ENCODE measurements at places on chromosomes 7 and 10.

DNA sequence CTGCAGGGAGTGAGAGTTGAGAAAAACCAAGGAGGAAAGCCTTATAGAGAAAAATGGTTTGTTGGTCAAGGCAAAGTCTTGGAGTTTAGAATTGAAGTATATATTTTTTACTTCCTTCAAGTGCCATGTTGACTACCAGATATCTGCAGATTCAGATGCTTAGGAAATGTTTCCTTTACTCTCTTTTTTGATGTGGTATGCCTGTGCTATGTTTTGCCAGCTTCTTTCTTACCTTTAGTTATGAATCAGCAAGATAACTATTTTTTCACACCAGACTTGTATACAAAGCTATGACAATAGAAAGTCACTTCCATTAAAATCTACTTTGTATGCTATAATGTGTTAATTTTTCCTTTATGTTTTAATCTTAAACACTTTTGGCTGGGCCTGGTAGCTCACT lies 3.6 kb downstream of the R3HCC1L start:
- DNase-seq: no peak

DNA sequence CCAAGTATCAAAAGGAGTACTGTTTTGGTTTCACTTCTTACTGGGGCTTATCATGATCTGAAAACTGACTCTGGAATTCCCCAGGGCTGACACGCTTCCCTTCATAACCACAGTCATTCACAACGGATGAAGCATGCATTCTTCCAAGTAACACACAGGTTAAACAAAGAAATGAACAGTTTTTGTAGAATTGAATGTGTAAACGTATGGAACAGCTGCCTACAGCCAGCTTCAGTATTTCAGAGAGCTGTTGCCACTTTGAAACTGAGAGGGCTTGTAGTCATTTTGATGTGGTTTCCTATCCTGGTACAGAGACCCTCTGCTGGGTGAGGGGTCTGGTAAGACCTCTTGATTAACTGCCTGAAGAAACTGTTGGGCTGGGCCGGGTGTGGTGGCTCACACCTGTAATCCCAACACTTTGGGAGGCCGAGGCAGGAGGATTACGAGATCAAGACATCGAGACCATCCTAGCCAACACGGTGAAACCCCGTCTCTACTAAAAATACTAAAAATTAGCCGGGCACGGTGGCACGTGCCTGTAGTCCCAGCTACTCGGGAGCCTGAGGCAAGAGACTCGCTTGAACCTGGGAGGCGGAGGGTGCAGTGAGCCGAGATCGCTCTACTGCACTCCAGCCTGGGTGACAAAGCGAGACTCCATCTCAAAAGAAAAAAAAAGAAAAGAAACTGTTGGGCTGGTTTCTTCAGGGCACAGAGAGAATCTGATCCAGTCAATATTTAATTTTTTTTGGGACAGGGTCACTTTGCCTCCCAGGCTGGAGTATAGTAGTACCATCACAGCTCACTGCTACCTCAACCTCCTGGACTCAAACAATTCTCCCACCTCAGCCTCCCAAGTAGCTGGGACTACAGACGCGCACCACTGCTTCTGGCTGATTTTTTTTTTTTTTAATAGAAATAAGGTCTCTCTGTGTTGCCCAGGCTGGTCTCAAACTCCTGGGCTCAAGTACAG lies 4.7 kb downstream of the NFE2L3 start:
- DNase-seq: no peak

DNA sequence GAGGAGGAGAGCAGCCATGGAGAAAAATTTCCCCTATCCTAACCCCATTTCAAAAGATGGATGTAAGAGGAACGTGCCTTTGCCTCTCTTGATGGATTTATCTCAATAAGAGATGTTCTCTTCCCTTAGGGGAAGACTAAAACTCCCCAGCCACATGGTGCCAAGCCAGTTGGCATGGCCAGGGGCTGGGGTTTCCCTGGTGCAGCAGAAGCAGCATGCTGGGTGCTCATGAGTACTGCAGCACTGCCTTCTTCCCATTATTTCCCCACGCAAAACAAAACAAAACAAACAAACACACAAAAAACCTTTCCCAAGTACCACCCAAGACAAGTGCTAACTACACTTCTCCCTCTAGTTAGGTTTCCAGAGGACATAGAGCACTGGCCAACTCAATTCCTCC lies 97.2 kb downstream of the DOCK4 start:
- no peak for DNase-seq

DNA sequence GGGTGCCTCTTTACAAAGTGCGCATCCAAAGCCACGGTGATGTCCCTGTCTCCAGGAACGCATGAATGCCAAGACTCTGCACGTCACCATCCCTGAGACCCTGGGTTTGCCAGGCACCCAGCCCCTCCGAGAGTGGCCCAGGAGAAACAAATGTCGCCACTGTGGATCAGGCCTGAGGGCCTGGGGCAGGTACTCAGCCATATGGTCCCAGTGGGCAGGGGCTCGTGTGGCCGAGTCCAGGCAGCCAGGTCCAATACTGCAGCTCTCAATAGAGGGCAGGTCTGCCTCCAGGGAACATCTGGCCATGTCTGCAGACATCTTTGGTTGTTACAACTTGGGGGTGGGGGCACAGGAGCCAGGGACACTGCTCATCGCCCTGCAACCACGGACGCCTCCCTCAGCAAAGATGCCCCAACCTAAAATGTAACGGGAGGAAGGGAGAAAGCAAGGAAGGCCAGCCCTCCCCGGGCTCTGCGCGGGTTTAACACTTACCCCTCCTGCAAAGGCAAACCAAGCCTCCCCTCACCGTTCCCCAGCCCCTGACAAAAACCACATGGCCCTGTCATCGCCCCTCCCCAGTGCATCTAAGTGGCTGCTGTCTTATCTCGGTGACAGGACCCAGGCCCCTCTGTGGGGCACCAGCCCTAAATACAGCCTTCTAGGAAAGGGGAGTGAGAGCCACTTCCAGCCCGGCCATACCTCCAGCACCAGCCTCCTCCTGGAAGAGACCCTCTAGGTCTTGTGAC lies 10.3 kb upstream of the PAPOLB start:
- DNase-seq: no peak

DNA sequence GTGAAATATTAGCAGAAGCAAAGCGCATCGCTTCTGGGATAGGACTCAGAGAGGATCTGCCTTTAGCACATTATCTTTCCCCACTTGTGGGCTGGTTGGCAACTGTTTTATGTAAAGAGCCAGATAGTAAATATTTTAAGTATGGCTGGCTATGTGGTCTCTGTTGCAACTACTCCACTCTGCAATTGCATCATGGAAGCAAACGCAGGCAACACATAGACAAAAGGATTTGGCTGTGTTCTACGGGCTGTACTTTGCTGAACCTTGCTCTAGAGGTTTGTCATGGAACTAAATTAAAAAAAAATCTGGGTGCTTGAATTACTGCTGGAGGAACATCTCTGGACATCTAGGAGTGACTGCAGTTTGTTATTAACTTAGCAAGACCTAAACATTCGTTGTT lies 307.8 kb upstream of the TPK1 start:
- DNase-seq: peak; percentile 15

DNA sequence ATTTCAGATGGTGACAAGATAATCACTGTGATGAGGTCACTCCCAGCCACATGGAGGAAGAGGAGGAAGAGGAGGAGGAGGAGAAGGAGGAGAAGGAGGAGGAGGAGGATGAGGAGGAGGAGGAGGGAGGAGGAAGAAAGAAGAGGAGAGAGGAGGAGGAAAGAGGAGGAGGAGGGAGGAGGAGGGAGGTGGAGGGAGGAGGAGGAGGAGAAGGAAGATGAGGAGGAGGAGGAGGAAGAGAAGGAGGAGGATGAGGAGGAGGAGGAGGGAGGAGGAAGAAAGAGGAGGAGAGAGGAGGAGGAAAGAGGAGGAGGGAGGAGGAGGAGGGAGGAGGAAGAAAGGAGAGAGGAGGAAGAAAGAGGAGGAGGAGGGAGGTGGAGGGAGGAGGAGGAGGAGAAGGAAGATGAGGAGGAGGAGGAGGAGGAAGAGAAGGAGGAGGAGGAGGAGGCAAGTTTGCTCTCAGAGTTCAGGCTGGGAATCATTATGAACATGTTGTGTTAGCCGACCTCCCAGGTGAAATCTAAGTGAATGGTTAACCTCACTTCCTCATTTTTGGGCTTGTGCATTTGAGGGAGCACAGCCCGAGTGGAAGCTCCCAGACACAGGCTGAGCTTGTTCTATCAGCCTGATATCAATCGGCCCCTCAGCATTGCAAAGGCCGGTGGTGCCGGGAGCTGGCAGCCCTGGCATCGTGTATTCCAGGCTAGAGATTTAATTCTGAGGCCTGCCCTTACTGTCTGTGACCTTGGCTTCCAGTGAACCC lies 236.2 kb upstream of the PITRM1 start:
- DNase-seq: no peak

DNA sequence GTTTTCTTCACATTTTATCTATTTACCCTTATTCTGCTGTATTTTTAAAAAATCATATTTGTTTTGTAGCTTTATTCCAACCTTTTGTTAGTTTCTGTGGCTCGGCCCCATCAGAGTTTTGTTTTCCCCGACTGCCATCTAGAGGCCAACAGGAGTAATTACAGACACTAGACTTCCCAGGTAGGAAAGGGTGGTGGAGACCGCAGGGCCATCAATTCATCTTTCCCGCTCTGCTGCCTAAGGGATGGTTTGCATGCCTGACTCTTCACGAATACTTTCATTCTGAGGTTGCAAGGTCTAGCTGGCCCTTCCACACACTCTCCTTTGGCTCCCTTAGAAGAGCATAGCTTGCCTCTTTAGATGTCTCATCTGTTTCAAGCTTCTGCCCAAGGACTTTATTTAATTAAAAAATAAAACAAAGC lies 38.3 kb downstream of the LYZL2 start:
- peak; percentile 51 for DNase-seq

- peak; percentile 9 for DNase-seq
These were observed 23.3 kb downstream of the AVL9 start for GRCh38 chr7:32518534-32519140.

GRCh38 chr10:80373502-80373901 lies 16.9 kb downstream of the DYDC2 start:
- no peak for DNase-seq

- peak; percentile 36 for DNase-seq
These were observed 24.6 kb downstream of the JAZF1 start for GRCh38 chr7:28155964-28156363.

DNA sequence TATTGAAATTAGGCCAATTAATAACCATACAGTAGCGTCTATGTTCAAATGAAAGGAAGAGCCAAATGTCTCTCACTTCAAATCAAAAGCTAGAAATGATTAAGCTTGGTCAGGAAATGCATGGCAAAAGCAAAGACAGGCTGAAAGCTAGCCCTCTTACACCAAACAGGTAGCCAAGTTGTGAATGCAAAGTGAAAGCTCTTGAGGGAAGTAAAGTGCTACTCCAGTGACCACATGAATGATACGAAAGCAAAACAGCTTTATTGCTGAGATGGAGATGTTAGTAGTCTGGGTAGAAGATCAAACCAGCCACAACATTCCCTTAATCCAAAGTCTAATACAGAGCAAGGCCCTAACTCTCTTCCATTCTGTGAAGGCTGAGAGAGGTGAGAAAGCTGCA lies 123.8 kb downstream of the TEX36 start:
- no peak for DNase-seq

- DNase-seq: no peak
These were observed 41.7 kb downstream of the COBL start for GRCh38 chr7:51274955-51275354.

DNA sequence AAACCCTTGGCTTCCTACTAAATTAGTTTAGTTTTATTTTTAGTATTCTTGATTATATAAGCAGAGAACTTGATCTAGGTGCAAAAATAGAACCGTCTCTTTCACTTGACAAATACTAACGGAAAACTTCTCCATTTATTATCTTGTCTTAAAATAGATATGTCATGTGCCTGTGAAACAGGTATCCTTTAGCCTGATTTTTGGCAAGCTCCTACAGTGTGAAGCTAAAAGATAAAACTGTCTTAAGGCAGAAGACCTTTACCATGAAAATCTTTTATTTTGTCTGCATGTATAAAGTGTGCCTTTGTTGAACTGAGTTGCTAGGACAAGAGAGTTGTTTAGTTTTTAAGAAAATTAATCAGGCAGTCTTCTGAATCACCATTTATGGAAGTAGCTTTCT lies 90.6 kb downstream of the CYP51A1 start:
- DNase-seq: no peak

GRCh38 chr7:69177941-69178494 lies 420.3 kb upstream of the AUTS2 start:
- DNase-seq: no peak

DNA sequence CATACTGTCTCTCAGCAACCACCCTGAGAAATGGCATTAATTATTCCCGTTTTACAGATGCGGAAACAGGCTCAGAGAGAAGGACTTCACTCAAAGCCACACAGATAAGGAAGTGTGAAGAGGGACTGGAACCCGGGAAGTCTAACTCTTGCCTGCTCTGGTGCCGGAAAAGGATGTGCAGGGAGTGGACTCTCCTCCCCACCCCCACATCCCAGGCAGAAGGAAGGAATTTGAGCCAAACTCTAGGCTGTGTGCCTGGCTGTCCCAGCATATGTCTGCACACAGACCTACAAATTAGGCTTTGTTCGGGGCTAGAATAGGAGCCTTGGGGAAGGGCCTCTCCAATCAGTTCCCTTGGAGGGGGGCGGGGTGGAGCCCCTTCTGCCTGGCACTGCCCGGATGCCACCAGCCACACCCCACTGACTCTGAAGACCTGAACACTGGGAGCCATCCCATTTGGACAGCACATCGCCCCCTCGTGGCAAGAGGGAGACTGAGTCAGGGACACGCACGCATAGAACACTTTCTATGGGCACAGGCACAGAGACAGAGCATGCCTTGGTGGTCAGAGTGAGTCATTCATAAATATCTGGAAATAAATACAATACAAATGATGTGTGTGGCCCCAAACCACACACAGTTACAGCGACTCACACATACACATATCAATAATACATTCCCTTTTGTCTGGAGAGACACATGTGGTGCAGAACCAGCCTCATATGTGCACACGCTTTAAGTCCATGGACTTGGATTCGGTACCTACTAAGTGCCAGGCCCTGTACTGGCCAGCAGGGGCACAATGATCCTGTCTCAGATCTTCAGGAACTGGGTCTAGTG lies 13.1 kb downstream of the LZTS2 start:
- peak; percentile 81 for DNase-seq

- no peak for DNase-seq
These were observed 21.9 kb downstream of the TNKS2 start for GRCh38 chr10:91820144-91820543.

DNA sequence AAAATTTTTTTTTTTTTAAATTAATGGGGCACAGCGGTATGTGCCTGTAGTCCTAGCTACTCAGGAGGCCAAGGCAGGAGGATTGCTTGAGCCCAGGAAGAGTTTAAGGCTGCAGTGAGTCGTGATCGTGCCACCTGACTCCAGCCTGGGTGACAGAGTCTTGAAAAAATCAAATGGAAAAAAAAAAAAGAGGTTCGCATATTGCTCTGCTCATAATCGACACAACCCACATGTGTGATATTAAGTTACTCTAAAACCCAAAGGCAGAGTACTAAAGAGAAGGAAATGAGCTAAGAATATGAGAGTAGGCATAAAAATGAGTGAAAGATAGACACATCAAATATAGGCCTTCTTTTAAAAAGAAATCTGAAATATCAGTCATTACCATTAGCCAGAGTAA lies 66.3 kb downstream of the IGF2BP3 start:
- DNase-seq: no peak

GRCh38 chr10:77028042-77028441 lies 609.6 kb downstream of the KCNMA1 start:
- no peak for DNase-seq

- no peak for DNase-seq
These were observed 103.2 kb upstream of the TNS3 start for GRCh38 chr7:47685151-47685550.

GRCh38 chr7:46996972-46997371 lies 584.9 kb downstream of the TNS3 start:
- DNase-seq: no peak

- DNase-seq: no peak
These were observed 79.5 kb downstream of the WNT2 start for GRCh38 chr7:117243390-117243789.

GRCh38 chr7:94266238-94266644 lies 128.5 kb upstream of the COL1A2 start:
- no peak for DNase-seq
